ENCODE measurements at places on chromosomes 1 and 21.

DNA sequence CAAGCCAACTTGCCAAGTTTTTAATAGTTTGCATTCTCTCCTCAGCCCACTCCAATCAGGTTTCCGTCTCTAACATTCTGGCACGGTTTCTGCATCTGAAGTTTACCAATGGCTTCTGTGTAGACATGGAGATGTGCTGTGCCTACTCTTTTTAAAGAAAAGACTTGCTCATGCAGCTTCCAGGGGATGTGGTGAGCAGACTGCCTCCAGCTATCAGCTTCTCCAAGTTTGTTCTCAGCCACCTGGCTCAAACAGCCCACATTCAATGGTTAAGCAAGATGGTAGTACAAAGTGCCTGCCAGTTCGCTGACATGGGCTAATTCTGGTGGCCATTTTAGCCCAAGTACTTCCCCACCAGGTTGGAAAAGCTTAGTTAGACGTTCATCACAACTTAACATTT is 465.3 kb downstream of the NEGR1 start:
- no peak for DNase-seq

DNA sequence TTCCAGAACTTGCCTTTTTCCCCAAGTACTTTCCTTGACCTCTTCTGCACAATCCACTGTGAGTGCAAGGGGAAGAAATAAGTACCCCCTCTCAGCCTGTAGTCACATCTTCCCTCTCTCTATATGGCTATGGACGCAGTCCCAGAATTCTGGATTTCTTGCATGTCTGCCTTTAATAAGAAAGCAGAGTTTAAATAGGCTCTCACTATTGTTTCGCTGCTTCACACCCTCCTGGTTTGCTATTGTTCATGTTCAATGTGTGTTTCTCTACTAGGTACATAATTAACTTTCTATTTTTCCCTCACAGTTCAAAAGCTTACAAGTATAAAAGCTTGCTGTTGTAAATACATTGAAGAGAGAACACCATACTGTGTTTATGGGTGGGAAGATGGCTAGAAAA is 181.5 kb upstream of the C1orf105 start:
- DNase-seq, result no peak

- DNase-seq, result no peak
Observed at GRCh38 chr21:41426676-41427404, 801 bp downstream of the MX1 start.

DNA sequence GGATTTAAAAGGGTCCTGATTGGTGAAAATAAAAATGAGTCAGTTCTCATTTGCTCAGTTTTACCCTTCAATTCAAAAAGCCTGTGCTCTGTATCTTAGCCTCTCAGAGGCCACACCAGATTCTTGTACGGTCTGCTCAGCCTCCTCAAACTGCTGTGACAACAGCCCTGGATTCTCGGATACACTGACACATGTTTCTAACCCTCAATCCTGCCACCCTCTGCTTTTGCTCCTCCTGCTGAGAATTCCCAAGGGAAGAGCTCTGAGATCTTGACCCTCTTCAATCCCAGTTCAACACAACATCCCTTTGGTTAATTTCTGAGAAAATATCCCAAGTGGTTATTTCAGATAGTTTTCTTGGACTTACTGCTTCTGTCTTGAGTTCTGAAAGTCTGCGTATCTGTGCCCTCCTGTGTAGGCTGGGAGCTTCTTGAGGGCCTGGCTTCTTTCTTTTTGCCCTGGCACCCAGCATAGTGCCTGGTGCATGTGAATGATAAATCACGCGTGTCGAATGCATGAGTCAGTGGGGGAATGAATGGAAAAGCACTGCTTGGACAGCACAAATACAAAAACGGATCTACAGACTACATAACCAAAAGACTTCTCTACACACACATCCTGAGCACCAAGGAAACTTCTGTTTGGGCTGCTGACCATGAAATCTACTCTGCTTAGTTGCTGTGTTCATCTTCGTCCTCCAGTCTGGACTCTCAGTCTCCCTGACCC is 24.5 kb downstream of the IRF2BP2 start:
- no peak for DNase-seq

- no peak for DNase-seq
Observed at GRCh38 chr21:46020581-46020980, 39.0 kb downstream of the COL6A1 start.

- DNase-seq, result no peak
Observed at GRCh38 chr1:88678405-88678804, 5.7 kb upstream of the PKN2 start.

- no peak for DNase-seq
Observed at GRCh38 chr1:12136916-12137610, 29.7 kb upstream of the TNFRSF1B start.

- no peak for DNase-seq
Observed at GRCh38 chr1:203168256-203168786, 7.3 kb downstream of the MYBPH start.

DNA sequence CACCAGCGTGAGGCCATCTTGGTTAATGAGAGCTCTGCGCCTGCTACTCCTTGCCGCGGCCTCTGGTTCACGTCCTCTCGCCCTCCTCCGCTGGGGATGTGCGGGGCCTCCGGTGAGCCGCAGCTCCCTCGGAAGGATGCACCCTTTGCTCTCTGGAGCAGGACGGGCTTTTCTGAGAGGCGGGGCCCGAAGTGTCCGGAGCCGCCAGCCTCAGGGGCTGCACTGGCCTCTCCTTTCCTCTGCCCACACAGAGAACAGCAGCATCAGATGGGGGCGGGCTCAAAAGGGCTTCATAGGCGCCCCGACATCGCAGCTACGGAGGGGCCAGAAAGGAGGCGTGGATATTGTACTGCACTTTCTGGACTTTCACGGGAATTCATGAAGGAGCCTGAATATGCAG is 284.7 kb downstream of the CAMTA1 start:
- DNase-seq, result no peak

GRCh38 chr1:167819849-167820683 is 93.9 kb downstream of the ADCY10 start:
- peak; percentile 55 for DNase-seq

GRCh38 chr1:24253571-24253970 is 65.6 kb upstream of the GRHL3 start:
- no peak for DNase-seq

- DNase-seq, result no peak
Observed at GRCh38 chr1:25713961-25714360, 86.0 kb upstream of the SELENON start.

DNA sequence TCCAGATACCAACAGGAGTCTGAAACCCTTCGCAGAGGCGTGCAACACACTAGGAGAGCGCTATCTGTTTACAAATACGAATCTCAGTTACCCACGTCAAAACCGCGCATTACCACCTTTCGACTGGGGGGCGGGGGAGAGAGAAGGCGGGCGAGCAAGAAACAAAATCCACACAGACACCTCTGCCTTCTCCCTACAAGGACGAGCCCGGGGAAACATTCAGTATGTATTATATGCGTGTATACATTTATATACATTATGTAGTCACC is 722 bp downstream of the TUT4 start:
- DNase-seq, result peak; percentile 9
